Large intestine (tissue), 12 donors: ENCODE measurements at places on chromosomes 6 and 20. TPM values are rescaled to one million over a fixed set of nuclear protein-coding genes. Genes with fewer than 3 reads are reported as not detected.

- no peak for DNase-seq
These were observed 17.9 kb upstream of the MICB start for GRCh38 chr6:31479933-31480535.

Gene CALHM6
- 7.8 TPM for polyA plus RNA-seq

GRCh38 chr20:45318948-45319347 lies 10.8 kb upstream of the MATN4 start:
- DNase-seq: no peak

DNA sequence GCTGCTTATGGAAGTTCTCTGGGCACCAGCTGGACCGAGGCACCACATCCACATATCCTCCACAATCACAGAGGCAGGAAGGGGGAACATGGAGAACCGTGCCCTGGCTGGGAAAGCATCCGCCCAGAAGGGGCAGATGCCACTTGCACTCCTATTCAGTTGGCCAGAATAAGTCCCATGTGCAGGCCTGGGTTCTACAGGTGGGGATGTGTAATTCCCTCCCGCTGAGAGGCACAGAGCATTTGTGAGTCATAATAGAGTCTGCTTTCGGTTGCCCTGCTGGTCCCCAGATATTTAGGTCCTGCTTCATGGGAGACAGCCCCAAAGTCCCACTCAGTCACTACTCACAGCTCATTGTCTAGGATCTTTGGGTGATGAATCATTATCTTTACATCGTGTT lies 104.0 kb downstream of the PHACTR3 start:
- DNase-seq: no peak

- DNase-seq: no peak
These were observed 296.9 kb downstream of the BCKDHB start for GRCh38 chr6:80403365-80403764.

- DNase-seq: no peak
These were observed 75.1 kb downstream of the SEL1L2 start for GRCh38 chr20:13915284-13915683.
